Activated naive CD4-positive, alpha-beta T cell treated with anti-CD3 and anti-CD28 coated beads, Interleukin-2, amount 50 U/mL, for 72 hours (primary cell): ENCODE measurements at places on chromosomes 2 and 18. TPM values are rescaled to one million over a fixed set of nuclear protein-coding genes. Genes with fewer than 3 reads are reported as not detected.

- no peak for DNase-seq
These were observed 176.0 kb downstream of the UXS1 start for GRCh38 chr2:106018141-106018540.

DNA sequence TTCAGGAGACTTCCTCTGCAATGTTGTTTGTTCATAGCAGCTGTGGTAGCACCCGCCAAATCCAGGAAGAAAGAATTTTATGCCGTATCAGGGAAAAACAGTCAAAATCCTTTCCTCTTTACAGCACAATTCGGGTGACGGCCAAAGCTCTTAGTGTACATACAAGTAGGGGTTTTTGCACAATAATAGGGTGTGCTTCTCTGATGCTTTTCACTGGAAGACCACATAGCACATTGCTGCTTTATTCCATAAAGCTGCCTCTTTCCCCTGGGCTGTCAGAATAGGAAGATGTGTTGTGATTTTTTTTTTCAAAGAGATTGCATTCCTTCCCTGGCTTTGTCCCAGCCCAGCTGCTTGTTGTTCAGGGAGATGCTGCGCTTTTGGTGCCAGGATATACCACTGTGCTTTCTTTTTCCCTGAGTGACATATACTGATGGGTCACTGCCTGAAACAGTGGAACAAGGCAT, 27.2 kb upstream of the LANCL1 start:
- DNase-seq, result no peak

GRCh38 chr2:218501665-218502064, 66.5 kb downstream of the USP37 start:
- DNase-seq, result no peak

- no peak for DNase-seq
These were observed 13.6 kb downstream of the CDH2 start for GRCh38 chr18:28163201-28163775.

- no peak for DNase-seq
These were observed 80.5 kb downstream of the NFATC1 start for GRCh38 chr18:79476031-79476917.

Gene SPC25
- 28.5 TPM for total RNA-seq

- DNase-seq, result no peak
These were observed 83.8 kb downstream of the VIT start for GRCh38 chr2:36780231-36780839.
